ENCODE measurements at places on chromosomes 2 and 18.

DNA sequence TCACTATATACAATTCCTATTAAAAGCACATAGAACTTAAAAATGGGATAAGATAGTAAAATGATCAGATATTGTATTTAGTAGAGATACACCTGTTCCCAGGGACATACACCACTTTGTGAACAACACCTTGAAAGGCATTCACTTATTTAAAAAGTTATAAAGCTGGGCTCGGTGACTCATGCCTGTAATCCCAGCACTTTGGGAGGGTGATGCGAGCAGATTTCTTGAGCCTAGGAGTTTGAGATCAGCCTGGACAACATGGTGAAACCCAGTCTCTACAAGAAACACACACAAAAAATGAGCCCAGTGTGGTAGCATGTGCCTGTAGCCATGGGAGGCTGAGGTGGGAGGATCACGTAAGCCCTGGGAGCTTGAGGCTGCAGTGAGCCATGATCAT is 90.9 kb downstream of the RAPGEF4 start:
- DNase-seq, result no peak

- DNase-seq, result no peak
These were observed 19.2 kb downstream of the GPR75 start for GRCh38 chr2:53840580-53840979.

GRCh38 chr2:154855138-154855537 is 156.6 kb downstream of the KCNJ3 start:
- no peak for DNase-seq

- DNase-seq, result peak; percentile 47
These were observed 122.9 kb downstream of the COPS8 start for GRCh38 chr2:237208373-237209260.

GRCh38 chr18:63346031-63346430 is 21.0 kb downstream of the KDSR start:
- no peak for DNase-seq

DNA sequence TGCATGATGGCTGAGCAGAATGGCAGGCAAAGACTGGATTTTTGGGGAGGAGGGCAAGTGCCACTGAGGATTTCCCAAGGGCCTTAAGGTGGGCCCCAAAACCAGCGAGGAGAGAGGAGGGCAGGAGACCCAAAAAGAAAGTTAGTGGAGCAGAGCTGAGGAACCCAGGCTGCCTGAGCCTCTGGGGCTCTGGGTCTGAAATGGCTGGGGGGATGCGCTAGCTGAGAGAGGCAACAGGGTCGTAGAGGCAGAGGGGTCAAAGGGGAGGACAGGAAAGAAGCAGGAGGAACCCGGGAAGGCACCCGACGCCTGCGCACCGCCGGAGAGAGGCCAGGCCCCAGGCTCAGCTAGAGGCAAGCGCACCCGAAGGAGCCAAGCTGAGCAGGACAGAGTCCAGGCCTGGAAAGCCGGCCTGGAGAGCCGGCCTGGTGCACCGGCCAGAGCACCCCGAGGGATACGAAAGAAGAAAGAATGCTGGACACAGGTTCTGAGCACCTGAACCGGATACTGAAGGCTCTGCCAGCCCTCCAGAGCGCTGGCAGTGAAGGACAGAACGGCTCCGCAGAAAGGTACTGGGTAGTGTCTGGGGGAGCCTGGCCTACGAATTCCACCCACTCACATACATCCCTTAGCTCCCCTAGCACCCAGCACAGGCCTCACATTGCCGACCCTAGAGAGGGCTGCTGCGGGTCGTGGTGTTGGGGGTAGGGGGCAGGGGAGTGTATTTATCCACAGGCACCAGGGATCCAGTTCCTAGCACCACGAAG is 39.5 kb upstream of the ATP6V1B1 start:
- no peak for DNase-seq

GRCh38 chr2:218896501-218897393 is 16.1 kb downstream of the WNT10A start:
- DNase-seq, result peak; percentile 82

DNA sequence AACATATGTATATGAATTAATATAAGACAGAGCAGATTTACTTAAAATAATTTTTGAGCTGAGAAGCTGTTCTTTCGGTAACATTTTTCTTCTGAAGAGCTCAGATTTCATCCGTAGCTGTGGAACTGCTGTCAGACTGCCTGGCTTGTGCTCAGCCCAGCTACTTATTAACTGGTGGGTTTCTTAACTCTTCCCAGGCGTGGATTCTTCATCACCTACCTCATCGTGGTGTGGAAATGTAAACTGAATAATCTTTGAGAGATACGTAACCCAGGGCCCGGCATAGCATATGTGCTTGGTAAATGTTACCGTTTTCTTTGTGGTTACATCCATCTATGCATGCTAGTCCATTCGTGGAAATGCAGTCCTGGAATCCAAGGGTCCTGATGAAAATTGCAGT is 145.0 kb downstream of the MCFD2 start:
- DNase-seq, result peak; percentile 37

DNA sequence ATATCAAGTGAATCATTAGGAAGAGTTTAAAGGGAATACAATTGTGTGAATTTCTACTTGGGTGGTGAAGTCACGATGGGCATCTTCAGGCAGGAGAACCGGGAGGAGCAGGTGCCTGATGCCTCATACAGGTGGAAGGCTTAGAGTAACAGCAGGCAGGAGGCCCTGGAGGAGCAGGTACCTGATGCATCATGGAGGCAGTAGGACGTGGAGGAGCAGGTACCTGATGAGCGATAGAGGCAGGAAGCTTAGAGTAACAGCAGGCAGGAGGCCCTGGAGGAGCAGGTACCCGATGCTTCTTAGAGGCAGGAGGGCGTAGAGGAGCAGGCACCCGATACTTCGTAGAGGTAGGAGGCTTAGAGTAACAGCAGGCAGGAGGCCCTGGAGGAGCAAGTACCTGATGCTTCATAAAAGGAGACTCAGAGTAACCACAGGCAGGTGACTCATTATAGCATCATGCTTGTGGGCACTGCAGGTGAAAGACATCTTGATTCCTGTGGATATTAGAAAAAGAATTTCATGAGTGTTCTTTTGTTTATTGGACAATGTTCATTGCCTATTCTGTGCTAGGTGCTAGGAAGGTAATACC is 133.9 kb downstream of the ATP9B start:
- DNase-seq, result peak; percentile 41

- no peak for DNase-seq
These were observed 368.5 kb downstream of the ZEB2 start for GRCh38 chr2:144151405-144151804.

- DNase-seq, result peak; percentile 98
These were observed 319.9 kb upstream of the HS6ST1 start for GRCh38 chr2:128638341-128639119.

DNA sequence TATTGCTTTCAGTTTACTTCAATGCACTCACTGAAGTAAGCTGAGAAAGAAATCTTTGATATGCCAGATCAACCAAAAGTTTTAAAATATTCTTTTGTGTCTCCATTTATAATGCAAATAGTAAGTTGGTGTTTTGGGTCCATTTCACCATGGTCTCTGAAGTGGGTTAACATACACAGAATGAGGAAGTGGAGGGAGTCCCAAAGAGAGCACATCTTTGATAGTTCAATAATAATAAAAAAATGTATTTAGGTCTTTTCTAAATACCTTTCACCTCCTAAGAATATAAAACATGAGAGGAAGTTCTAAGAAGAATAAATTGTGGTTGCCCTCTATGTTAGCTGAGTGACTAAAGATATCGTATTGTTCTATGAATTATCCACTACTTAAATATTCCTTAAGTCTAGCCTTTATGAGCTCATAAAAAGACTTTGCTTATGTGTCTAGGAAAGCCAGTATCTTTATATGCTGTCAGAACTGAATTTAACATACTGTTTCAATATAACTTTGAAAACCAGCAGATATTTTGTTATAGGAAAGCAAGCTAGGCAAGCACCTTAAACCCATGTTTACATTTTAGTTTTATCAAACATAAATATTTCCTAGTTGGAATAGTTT is 148.7 kb upstream of the ZEB2 start:
- DNase-seq, result no peak

DNA sequence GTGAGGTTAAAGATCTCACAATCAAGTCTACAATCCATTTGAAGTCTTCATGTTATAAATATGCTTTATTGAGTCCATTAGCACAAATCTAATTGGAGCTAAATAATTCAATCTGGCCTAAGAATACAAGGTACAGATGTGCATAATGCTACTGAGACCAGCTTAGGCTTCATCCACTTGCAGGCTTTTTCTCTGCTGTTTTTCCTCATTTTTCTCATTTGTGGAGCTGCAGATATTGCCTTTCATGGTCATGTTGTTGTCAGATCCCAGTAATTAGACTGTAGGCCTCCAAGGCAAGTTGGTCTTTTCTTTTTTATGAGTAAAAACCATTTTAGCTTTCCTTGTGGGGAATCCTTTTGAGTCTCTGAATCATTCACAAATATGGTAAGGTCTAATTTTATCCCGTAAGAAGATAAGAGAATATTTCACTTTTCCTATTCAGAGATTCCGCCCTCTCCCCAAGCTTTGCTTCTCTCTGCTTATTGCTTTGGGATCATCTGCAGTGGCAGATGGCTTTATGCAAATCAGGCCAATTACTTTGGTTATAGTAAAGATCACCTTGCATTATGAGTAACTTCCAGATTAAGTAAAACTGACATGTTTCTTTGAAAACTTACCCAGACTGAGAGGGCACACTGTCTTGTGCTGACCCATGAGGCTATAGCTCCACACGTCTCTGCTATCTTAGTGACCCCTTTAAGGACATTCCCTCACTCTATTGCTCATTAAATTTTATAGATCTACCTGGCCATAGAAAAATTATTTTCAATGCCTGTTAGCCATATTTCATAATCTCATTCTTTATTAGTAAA is 80.9 kb downstream of the MGAT5 start:
- no peak for DNase-seq

DNA sequence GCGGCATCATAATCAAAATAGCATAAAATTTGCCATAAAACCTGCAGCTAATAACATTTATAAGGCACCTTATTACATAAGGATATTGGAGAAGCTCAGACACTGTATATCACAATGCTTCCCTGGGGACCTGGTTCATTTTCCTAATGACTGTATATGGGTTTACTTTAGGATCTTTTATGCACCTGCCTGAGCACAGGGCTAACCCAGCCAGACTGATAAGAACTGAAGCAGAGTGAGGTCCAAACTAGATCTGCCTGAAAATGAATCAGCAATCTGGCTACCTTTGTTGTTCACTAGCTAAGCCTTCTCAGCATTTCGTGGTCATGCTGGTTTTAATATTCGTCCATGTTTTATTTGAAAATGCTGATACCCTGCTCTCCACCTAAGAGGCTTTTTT is 1922.3 kb upstream of the CELF4 start:
- peak; percentile 2 for DNase-seq

DNA sequence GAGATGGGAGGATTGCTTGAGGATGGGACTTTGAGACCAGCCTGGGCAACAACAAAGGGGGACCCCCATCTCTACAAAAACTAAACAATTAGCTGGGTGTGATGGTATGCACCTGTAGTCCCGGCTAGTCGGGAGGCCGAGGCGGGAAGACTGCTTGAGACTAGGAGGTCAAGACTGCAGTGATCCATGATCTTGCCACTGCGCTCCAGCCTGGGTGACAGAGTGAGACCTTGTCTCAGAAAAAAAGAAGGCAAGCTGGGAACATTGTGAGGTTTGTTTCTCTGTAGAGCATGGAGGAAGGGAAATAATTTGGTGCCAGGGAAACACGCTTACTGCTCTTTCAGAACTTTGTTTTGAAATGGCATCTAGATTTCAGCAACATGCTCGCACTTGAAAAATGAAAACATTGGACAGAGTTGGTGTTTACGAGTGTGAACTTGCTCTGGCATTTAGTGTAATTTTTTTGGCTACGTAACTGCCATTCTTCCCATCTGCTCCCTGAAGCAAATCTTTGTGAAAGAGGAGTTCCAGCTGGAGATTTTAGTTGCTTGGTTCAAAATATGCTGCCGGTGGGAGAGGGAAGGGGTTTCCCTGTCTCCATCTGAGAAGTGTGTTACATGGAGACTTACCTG is 125.6 kb upstream of the DLX2 start:
- DNase-seq, result no peak

DNA sequence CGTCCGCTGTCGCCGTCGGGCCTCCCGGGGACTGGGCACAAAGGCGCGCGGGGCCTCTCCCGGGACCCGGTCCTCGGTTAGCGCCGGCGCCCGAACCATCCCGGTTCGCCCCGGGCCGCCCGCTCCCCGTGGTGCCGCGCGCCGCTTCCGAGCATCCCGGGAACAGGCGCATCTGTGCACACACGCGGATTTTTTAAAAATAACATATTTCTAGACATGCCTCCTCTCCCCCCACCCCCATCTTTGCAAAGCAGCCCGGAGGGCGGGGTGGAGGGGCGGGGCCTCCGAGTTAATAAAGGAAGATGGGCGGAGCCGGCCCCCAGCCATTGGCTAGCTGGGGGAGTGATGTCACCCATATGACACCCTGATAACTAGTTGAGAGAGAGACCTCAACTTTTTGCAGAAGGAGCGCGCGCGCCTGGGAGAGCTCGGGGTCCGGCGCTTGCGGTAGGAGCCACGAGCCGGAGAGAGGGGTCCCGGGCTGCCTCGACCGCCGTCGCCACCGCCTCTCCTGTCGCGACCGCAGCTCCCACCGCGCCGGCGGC is at the start of gene SOX11:
TSS of gene SOX11 (plus strand) at position 400 of the 545 bp plus-strand sequence. CDS start 338 bp downstream, outside the sequence.
- DNase-seq, result peak; percentile 98

DNA sequence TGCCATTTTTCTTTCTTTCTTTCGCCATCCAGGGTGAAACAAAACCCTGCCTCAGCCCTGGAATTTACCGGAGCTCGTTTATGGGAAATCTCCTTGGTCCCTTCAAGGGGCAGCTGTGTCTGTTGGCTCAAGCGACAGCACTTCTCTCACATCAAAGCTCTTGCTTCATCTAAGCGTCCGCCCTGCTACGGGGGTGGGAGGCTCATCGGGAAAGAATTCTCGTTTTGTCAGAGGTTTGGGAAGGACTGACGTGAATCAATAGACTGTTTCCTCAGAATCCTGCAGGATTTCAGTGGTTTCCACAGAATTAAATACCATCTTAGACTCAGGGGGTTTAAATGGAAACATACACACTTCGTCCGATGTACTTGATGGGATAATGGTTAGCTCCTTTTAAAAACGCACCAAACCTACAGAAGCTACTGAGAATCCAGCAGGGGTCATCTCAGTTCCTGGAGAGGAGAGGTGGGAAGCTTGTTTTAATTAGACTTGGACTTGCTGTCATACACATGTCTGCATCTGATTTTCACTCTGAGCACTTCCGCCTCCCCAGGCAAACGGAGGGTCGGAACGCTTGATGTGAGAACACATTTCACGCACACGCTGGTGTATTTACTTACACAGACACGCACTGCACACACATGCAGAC is 91.6 kb downstream of the ASB1 start:
- DNase-seq, result no peak

GRCh38 chr18:8303151-8303755 is 306.0 kb upstream of the RAB12 start:
- DNase-seq, result no peak

GRCh38 chr2:157196956-157197355 is 60.5 kb upstream of the GALNT5 start:
- no peak for DNase-seq

DNA sequence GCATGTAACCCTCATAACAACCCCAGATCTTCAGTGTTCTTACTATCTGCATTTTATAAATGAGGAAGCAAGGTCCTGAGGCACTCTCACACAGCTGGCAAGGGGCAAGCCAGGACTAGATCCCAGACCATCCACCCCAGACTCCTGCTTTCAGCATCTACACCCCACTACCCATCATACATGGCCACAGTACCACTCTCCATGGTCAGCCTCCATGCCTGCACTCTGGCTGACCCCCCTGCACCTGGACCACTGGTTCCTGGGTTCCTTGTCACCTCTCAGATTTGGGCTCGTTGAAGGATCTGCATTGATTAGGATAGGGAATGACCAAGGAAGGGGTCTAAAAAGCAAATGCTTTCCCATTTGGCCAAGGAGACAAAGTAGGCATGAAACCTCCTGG is 36.0 kb upstream of the TEX51 start:
- no peak for DNase-seq

GRCh38 chr2:159942146-159942545 is 120.3 kb downstream of the PLA2R1 start:
- no peak for DNase-seq
